ENCODE measurements at places on chromosomes 1 and 21.

DNA sequence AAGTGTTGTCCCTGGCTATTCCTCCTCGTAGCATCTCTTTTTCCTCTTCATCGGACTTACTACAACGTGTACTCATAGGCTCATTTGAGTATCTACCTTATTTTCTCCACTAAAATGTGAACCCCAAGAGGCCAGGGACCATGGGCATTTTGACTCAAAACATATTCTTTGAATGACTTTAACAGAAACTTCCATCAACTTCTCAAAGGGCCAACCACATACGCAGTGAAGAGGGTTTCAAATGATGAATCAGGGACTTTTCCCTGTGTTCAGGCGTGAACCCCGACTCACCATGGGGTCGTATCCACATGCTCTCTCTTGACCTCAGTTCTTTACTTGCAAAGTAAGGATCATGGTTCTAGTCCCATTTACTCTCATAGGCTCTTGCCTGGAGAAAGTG is 20.2 kb upstream of the GPR137B start:
- DNase-seq = no peak

DNA sequence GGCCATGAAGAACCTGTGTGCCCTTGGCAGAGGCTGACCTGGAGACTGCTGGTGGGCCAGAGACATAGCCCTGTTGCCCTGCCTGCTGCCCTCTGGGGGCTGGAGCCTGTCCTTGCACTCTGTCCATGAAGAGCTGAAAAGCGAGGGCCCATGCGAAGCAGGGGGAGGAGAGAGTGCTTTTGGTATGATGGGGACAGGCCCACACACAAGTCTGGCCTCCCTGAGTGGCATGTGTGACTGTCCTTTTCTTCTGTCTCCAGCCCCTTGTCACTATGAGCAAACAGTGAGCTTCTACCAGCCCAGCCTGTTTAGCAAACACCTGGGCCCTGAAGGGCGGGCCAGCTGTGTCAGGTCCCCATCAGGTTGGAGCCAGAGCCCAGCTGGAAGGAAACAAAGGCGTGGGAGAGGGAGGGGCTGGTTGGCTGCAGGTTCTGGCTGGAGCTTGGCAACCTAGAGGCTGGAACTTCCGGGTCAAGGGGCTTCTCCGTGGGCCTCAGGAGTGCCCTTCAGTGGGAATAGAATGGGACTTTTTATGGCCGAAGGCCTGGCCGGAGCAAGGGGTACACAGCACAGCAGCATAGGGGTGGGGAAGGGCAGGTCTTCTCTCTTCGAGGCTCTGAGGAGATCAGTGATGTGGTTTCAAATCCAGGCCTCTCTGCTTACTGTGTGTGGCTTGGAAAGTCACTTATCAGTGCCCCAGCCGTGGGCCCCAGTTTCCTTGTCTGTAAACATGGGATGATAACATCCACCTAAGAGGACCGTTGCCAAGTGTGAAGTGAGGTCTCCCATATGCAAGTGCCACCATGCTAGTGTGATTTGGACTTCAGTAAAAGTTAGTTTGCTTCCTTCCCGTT is 14.3 kb downstream of the QSOX1 start:
- DNase-seq = no peak

GRCh38 chr1:31224068-31224467 is 15.6 kb downstream of the NKAIN1 start:
- no peak for DNase-seq

- no peak for DNase-seq
These were observed 72.7 kb downstream of the WDR4 start for GRCh38 chr21:42806509-42807140.

- no peak for DNase-seq
These were observed 11.4 kb downstream of the FASLG start for GRCh38 chr1:172670316-172670715.

DNA sequence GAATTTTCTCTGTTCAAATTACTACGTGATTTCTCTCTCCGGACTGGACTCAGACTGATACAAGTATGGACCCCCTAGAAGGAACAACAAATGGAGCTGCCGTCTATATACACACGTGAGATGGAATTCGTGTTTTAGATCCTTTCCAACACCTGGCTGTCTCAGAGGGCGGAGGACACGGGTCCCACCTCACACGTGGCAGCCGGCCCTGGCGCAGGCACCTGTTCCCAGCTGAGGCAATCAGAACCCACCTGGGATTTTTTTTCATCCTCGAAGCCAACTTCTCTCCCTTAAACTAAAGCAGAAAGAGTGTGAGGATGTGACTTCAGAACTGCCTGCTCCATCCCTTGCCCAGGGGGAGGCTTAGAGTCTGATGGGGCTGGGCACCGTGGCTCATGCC is 34.1 kb upstream of the SCCPDH start:
- DNase-seq = no peak

GRCh38 chr1:205920159-205920558 is 23.1 kb downstream of the SLC26A9 start:
- DNase-seq = no peak

- no peak for DNase-seq
These were observed 169.9 kb downstream of the BRINP2 start for GRCh38 chr1:177340601-177341067.

GRCh38 chr1:44029260-44029910 is 1.9 kb downstream of the SLC6A9 start:
- DNase-seq = no peak

DNA sequence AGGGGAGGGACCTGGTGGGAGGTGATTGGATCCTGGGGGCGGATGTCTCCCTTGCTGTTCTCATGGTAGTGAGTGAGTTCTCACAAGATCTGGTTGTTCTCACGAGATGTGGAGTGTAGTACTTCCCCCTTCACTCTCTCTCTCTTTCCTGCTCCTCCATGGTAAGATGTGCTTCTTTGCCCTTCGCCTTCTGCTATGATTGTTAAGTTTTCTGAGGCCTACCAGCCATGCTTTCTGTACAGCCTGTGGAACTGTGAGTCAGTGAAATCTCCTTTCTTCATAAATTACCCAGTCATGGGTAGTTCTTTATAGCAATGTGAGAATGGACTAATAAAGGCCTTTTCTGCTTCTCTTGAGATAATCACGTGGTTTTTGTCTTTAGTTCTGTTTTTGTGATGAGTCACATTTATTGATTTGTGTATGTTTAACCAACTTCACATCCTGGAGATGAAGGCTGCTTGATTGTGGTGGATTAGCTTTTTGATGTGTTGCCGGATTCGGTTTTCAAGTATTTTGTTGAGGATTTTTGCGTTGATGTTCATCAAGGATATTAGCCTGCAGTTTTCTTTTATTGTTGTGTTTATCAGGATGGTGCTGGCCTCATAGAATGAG is 45.5 kb downstream of the RABGAP1L start:
- DNase-seq = no peak

GRCh38 chr1:170714163-170714562 is 50.2 kb downstream of the PRRX1 start:
- DNase-seq = no peak

DNA sequence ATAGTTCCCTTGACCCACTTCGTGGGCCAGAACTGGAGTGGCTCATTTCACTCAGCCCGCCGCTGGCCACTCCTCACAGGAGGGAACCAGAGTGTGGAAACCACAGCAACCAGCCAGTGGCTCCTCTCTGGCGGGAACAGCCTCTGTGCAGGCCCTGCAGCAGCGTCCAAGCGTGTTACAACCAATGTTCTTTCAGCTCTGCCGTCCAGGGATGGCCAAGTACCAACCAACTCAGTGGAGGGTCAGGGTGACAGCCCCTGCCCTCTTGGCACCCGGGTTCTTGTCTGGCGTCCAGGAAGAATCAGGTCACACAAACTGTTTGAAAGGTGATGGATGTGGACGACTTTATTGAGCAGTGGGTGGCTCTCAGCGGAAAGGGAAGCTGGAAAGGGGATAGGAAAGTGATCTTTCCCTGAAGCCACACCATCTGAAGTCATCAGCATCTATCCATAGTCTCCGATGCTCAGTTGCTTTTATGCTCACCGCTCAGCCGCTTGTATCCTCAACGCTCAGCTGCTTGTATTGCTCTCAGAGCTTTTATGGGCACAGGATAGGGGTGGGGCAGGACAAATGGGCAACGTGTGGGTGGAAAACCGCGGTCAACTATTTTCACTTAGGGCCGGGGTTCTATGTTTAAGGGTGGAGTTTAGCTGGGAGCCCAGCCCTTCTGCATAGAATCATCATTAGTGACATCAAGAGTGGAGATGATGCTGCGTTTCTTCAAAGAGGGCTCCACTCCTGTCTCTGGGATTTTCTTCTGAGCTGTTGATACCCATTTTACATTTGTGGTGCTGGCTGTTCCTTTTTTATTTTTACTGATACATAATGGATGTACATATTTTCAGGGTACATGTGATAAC is 250.2 kb downstream of the RRAGC start:
- no peak for DNase-seq

DNA sequence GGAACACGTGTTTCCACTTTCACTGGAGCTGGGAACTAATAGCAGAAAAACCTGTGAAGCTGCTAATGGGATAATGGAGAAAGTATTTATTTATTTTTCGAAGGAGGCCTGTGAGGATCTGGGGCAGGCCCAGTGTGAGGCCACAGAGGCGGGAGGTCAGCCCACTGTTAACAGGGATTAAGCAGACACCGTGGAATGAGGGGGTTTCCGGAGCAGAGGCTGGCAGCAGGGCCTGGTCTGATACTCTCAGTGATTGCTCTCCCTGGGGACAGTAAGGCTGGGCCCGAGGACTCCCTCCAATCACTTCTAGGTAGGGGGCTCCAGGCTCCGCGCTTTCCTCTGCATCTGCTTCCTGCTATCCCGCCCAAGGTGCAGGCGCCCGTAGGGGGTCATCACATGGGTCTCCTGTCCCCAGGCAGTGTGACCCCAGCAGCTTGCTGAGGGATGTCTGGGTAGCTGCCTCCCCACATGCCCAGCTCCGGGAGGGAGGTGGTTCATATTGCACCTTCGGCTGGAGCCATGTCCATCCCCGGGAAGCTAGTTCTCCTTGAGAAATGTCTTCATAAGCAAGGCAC is 28.8 kb upstream of the CDCA8 start:
- DNase-seq = no peak

DNA sequence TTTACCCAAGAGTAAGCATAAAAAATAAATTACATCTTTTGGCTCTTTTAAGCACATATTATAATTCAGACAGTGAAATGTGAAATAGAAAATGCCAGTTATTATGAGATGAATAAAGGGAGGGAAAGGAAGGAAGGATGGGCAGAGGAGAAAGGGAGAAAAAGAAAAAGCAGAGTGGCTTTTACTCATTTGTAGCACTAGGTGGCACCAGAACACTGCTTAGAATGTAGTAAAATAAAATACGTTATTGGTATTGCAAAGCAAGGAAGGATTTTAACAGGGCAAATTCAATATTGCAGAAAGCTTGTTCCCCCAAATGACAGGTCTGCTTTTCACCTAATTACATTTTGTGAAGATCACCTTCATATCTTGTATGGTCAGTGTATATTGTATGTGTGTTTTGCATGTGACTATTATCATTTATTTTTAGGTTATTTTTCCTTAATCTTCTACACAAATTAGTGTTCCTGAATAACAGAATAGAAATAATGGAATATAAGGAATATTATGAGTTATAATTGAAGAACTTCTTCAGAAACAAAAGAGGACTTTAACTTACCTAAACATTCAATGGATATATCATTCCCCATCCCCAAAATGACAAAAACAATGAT is 9.1 kb upstream of the PCNX2 start:
- DNase-seq = no peak

GRCh38 chr1:38923607-38924006 is 18.0 kb downstream of the RHBDL2 start:
- no peak for DNase-seq

DNA sequence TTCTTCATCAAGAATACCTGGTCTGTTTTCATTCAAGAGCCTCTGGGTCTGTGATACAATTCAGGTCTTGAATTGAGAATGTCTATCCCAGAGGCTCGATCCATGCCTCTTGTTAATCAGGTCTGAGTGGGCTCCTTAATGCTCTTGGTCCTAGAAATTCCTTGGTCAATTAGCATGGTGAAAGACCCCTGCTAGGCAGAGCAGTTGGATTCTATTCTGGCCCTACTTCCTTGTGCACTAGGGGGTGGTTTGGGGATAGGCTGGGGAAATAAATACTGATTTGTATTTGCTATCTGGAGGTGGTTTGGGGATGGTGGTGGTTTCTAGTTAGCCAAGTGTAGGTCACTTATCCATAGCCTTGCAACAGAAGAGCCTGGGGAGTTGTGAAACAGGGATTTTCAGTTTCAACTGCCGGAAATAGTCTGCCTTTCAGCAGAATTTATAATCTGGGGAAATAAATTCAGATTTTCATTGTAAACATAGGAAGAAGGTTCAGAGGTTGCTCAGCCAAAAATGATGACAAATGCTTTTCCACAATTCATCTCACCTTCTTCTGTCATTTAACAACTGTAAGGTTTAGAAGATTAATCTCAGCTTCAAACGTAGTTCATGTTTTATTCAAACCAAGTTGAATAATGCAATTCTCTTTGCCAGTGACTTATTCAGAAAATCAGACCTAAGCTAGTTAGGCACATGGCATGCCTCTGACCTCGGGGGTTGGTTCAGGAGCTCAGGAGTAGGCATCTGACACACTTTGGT is 22.2 kb upstream of the SCAF4 start:
- DNase-seq = no peak

DNA sequence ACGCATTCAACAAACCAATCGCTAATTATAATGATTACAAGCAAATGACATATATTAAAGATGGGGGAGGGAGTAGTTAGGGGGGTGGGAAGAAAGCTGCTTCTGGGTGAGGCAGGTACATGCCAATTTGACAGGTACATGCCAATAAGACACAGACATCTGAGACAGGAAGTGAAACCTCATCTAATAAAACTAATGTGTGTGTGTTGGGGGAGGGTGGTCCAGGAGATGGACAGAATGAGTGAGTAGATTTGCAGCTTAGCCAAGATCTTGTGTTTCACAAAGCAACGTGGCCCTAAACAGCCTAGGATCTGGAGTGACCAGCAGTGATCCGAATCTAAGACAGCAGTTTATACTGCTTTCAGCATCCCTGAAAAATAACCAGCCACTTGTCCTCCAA is 10.8 kb downstream of the CFAP45 start:
- DNase-seq = no peak

DNA sequence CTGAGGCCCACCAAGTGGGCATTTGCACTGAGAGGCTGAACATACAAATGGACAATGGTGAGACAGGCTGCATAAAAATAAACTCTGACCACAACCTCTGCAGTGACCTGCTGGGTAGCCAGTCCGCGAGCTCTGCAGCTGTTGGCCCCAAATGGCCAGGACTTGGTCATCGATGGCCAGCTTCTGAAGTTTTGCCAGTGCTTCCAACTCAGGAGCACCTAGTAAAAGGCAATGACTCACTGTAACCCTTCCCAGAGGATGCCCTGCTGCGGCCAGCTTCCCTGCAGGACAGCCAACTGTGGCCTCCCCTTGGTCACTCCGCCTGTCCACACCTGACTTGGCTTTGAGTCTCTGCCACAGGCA is 185.4 kb downstream of the DYRK1A start:
- no peak for DNase-seq

- peak; percentile 91 for DNase-seq
These were observed 1.7 kb downstream of the CLDN14 start for GRCh38 chr21:36478207-36478701.

- no peak for DNase-seq
These were observed 16.6 kb downstream of the DDAH1 start for GRCh38 chr1:85448358-85448757.

GRCh38 chr1:910881-911721 is 12.6 kb upstream of the SAMD11 start:
- DNase-seq = no peak

- no peak for DNase-seq
These were observed 77.9 kb upstream of the RRP15 start for GRCh38 chr1:218207194-218207593.

- DNase-seq = peak; percentile 71
These were observed 14.3 kb upstream of the ALG14 start for GRCh38 chr1:95086949-95087533.

- no peak for DNase-seq
These were observed 161.3 kb upstream of the SGIP1 start for GRCh38 chr1:66372522-66373101.

GRCh38 chr1:235937123-235937522 is 70.4 kb upstream of the LYST start:
- DNase-seq = no peak
